ENCODE measurements at places on chromosomes 3 and 15.

DNA sequence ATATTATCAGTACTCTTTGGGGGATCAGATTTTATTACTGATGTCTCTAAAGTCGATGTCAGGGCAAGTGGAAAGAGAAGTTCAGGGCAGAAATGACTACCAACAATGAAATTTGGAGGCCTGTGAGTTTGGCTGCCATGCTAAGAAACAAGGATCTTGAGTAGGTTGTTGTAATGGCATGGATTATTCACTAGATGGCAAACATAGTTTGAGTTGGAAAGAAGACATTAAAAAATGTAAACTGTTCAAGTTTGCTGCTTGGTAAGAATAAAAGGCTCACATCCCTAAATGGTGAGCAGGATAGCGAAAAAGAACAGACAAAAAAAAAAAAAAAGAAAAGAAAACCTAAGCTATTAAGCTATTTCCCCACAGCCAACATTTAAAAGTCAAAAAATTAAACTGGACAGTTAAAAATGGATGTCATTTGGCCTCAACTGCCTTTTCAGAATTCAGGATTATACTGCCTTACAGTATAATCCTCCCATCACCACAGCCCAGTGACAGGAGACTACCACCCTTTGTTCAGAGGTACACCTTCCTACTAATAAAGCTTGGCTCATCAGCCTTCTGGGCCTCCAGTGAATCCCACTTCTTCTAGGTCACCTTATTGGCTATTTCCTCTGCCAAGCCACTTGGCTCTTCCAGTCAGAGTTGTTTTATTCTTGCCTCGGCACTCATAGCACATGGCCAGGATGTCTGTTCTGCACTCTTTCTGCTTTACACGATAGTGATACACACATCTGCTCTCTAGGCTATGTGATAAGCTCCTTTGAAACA lies 163.7 kb downstream of the PLD1 start:
- no peak for DNase-seq

GRCh38 chr15:50909010-50909317 lies 481 bp downstream of the AP4E1 start:
- DNase-seq = no peak

DNA sequence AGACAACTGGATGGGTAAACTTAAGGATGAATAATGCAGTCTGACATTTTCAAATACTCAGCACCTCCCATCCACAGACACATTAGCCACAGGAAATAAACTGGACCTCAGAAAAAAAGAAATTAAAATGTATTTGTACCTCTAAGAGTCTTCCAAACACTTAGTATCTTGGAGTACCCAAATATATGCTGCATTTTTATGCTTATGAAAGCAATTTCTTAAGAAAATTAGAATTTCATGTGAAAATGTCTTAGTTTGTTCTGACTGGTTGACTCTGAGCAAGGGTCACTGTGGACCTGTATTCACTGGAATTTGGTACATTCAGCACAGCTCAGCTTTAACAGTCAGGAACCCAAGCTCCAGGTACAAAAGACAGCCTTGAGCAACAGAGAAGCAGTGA lies 216.2 kb upstream of the UBE2E2 start:
- no peak for DNase-seq

DNA sequence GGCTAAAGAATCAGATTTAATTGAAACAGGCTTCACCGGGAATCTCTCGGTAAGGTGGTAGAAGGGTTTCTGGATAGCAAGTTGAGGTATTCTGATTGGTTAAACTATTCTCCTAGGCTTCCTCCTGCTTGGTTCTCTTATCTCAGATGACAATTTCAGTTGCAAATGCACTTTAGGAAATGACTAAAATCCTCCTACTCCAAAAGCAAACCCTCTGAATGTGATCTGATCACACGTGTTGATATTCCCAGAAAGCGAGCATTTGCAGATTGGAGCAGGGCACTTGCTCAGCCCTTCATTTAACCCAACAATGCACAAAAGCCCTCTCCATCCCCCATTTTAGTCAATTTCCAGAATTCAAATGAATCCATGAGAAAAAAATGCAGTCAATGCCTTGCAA lies 55.6 kb upstream of the ICE2 start:
- no peak for DNase-seq

GRCh38 chr3:27606537-27606936 lies 115.6 kb downstream of the EOMES start:
- no peak for DNase-seq

- no peak for DNase-seq
Measured at GRCh38 chr3:152183473-152183872, 85.3 kb upstream of the MBNL1 start.

DNA sequence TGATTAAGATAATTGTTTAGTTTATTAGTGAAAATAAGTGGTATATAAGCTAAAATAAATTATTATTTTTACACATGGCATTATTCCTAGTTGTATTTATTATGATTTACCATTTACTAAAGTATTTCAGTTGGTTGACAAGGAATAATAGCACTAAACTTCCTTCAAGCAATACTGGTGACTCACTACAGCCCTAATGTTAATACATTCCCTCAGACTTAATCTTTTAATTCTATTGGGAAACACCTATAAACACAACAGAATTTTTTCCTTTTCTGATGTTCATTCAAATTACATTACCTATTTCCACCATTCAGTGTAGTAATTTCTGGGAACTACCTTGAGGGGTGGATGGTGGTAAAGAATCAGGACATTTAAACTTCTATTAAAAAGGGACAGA lies 264.0 kb downstream of the TIGIT start:
- DNase-seq = no peak

DNA sequence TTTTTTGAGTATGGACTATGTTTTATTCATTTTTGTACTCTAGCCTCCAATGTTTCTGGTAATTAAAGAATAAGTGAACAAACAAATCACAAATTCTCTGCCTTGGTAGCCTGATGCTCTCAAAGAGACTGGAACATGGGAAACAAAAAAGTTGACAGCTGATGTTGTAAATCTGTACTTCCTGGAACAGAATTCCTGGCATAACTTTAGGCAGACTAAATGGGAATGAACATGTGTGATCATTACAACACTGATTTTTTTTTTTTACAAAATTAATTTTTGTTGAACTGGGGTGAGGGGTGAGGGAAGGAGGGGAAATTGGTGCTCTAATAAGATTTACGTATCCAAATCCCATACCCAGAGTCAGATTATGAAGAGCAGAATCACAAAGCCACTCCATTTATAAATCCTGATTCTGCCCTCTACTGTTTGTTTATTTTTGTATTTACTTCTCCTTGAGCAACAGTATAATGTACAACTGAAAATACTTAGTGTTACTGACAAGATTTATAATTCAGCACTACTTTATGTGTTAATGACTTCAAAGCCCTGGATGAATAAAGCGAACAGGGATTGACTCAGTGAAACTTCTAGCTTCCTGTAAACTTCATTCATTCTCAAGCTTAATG lies 165.0 kb downstream of the FRMD5 start:
- no peak for DNase-seq

GRCh38 chr3:29593802-29594201 lies 312.9 kb downstream of the RBMS3 start:
- no peak for DNase-seq

GRCh38 chr3:27861046-27862036 lies 139.2 kb upstream of the EOMES start:
- no peak for DNase-seq

GRCh38 chr3:182837855-182838454 lies 44.7 kb downstream of the ATP11B start:
- DNase-seq = no peak

GRCh38 chr3:118740722-118741290 lies 293.8 kb downstream of the IGSF11 start:
- no peak for DNase-seq

All from stimulated activated CD4-positive, alpha-beta T cell treated with anti-CD3 and anti-CD28 coated beads, Interleukin-1b, Interleukin-23, amount 100 ng/mL, for 1 hour (primary cell).